T1000 (cell line): ENCODE measurements at places on chromosomes 5 and 9.

- DNase-seq: no peak
Measured at GRCh38 chr9:18703151-18703900, 229.4 kb downstream of the ADAMTSL1 start.

DNA sequence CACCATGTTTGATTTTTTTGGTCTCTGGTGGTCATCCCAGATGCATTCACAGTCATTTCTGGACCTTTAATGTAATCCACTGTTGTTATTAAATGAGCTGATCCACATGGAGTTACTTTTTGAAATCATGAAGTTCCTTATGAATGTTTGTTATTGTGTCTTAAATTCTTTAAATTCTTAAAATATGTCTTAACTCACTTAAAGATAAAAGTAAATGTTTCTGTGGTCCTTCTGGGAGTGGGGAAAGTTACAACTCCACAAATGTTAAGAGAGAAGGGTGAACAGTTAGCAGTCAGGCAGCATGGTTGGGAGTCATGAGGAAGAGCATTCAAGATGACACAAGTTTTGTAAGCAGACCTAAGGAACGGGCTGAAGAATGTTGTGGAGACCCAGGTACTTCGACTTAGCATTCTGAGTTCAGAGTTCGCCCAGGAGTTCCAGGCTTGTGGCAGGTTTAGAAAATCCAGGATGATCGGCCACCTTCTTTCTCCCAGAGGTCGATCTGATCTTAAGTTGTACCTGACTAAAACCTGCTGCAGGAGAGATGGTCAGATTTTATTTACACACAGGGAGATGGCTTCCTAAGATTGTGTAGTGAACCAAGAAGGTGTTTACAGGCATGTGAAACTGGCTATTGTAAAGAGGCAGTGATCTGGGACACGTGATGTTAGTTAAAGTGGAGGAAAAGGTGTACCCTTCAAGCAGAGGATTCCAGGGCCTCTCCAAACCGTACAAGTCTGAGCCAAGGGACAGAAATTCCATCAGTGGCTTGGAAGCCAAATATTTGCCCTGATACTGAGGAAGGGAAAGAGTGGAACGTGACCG is 17.2 kb downstream of the SLC1A1 start:
- DNase-seq: no peak

GRCh38 chr5:140603734-140604133 is 29.2 kb downstream of the CD14 start:
- no peak for DNase-seq

GRCh38 chr5:66860199-66860975 is 264.2 kb downstream of the MAST4 start:
- no peak for DNase-seq

DNA sequence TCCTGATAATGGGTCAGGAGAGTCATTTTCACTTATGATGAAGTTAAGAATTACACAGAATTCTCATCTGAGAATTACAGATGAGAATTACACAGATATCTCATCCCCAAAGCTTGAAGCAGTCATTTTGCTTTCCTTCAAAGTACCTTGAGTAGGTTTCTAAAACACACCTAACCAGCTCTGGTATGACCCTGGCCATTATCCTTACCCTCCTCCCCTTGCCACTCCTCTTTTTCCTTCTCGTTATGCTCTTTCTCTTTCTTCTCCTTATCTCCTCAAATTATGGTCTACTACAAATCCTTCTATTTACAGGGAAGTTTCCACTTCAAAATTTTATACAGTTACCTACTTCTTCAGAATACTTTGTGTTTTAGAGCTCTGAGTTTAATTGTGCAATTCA is 44.5 kb downstream of the MEF2C start:
- DNase-seq: no peak

DNA sequence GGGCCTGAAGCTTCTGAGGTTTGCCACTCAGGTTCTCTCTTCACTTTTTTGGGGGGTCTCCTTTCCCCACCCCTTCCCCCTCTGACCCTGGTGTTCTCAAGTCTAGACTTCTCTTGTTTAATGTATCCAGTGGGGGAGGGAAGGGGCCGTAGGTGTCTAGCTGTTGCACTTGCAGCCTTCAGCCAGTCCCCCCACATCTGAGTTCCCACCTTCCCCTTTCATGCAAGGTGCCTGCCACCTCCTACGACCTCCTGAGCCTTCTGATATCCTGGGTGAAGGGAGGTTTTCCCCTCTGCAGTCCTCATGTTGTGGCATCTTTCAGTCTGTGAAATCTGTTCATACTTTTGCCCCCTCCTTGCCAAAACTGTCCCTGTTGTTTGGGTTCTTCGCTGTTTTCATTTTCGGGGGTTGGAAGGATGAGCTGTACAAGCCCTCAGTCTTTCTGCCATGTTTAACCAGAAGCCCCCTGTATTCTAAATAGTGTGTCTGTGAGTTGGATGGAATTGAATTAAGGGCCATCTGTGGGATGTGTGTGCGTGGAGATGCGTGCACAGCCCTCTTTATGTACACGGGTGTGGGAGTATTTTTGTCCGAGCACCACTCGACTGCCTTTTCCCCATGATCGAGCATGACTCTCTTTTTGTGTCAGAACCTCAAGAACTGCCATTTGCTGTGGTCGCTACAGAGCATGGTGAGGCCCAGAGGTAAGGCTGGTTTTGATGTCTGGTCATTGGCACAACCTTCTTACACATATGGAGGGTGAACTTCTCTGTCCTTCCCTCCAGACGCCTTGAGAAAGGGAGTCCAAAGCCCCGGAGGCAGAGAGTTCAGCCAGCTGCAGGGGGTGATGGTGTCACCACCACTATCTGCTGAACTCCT is 23.6 kb downstream of the PRRC2B start:
- DNase-seq: no peak

GRCh38 chr5:158848634-158849033 is 251.1 kb downstream of the EBF1 start:
- no peak for DNase-seq

DNA sequence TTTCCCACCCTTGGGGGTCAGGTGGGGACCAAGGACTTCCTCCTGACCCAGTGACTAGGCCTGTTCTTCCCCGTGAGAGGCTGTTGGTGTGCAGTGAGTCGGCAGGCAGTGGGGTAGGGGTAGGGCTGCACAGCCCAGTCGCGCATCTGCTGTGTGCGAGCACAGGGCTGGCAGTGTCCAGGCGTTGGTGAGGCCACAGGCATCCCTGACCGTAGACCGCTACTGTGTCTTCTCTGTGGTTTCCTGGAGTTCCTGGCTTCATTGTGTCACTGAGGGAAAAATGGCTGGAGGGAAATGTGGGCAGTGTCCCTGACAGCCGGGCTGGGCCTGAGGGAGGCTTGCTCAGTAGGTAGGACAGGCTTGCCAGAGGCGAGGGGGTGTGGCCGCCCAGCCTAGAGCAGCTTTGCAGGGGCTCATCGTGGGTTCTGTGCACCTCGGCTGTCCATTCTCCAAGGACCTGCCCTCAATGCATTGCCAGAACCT is 95.4 kb downstream of the CACNA1B start:
- no peak for DNase-seq
